Right renal pelvis (tissue), 4 donors: ENCODE measurements at places on chromosomes 11 and 22. TPM values are rescaled to one million over a fixed set of nuclear protein-coding genes. Genes with fewer than 3 reads are reported as not detected.

GRCh38 chr11:58957922-58958321 is 18.6 kb downstream of the GLYATL1 start:
- DNase-seq: no peak

IFITM10 gene
- 0.15 TPM for polyA plus RNA-seq

DNA sequence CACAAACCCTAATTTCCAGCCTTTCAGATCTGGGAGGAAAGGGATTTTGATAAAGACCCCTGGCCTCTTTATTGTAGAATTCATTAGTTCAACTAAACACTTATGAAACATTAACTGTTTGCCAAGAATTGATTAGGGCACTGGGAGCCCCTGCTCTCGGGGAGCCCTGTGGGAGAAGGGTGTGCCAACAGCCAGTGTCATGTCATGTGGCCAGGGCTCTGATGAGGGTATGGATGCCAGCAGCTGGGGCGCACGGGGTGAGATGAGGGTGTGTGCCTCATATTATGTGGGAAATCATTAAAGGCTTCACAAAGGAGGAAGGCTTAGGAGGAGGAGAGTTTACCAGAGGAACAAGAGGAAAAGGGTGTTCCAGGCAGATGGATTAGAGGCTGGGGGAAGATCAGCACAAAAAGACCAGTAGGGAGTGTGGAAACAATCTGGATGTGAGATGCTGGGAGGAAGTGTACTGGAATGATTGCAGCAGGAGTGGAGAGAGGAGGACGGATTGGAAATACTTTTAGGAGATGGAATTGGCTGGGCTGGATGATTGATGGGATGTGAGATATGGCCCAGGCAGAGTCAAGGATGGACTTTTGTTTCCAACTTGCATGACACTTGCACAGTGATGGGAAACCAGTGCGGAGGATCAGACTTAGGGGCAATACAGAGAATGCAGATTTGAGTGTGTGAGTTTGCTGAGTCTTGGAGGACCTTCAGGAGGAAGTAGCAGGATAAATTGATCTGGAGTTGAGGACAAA is 137.8 kb downstream of the CSNK2A3 start:
- DNase-seq: no peak

F2 gene
- polyA plus RNA-seq: 0.44 TPM

DNA sequence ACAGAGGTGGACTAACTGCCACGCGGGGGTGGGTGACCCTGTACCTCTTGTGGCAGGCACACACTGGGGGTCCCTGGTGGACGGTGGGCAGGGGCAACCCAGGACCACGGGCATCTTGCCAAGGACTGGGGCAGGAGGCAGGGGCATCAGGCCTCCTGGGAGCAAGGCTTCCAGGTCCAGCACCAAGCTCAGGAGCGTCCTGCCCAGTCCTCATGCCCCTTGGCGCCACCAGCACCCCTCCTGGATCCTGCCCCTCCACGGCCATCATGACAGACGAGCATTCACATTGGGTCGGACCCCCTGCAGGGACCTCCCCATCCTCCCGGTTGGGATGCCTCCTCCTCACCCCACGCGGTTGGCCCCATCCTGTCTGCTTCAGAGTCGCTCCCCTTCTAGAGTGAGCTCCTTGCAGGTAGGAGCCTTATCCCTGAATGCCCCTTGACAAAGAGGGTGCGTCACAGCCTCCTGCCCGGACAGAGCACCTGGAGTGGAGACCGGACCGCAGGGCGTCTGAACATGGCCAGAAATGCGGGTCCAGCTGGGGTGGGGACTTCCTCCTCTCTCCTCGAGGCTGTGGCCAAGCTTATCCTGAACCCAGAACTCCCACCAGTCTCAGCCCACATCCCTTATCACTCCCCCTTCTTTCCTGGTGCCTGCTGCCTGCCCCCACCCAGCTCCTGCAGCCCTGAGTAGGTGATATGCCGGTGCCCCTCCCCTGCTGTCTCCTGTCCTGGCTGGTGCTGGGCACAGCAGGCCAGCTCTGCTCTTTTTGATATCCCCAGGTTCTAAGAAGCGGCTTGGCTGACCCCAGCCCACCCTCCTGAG is 40.3 kb downstream of the IGF2 start:
- DNase-seq: no peak

GRCh38 chr11:125226706-125227105 is 62.2 kb downstream of the PKNOX2 start:
- DNase-seq: no peak

THY1 gene
- polyA plus RNA-seq: 90.0 TPM

GRCh38 chr11:85953491-85954143 is 98.4 kb downstream of the CCDC83 start:
- no peak for DNase-seq

GRCh38 chr11:43689167-43689566 is 8.6 kb downstream of the HSD17B12 start:
- DNase-seq: no peak

- no peak for DNase-seq
Measured at GRCh38 chr11:8100158-8100557, 19.1 kb downstream of the TUB start.

DNA sequence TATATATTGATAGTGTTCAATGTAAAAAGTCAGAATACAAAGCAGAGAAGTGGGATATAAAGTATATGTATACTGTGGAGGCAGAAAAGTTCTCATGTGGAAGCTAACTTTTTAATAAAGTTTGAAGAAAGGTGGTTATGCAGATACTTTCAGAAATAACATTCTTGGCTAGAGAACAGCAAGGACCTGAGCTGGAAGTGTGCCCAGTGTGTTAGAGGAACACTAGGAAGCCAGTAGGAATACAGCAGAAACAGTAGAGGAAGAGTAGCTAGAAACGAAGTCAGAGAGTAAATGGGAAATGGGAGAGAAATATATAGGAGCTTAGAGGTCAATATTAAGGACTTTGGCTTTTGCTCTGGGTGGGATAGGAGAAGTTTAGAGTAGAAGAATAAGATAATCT is 464.9 kb upstream of the CCDC90B start:
- DNase-seq: no peak

SPDYC gene
- polyA plus RNA-seq: 0.15 TPM

GRCh38 chr11:118886681-118887111 is 3.0 kb downstream of the CXCR5 start:
- DNase-seq: no peak

CASTOR1 gene
- 9.8 TPM for polyA plus RNA-seq

DNA sequence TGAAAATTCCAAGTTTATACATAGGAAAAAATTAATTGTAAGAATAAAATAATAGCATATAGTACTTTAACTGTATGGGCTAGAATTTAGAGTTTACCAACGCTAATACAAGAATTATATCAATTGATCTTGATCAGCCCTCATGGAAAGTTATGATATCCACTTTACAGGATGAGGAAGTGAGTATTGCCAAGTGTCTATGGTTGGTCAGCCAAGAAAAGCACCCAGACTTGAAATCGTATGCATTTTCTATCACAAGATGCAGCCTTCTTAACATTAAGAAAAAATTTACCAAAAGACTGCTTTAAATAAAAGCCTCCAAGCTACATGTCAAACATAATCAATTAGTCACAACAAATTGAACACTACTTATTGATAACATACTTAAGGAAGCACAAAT is 53.0 kb downstream of the DDI1 start:
- DNase-seq: no peak

DNA sequence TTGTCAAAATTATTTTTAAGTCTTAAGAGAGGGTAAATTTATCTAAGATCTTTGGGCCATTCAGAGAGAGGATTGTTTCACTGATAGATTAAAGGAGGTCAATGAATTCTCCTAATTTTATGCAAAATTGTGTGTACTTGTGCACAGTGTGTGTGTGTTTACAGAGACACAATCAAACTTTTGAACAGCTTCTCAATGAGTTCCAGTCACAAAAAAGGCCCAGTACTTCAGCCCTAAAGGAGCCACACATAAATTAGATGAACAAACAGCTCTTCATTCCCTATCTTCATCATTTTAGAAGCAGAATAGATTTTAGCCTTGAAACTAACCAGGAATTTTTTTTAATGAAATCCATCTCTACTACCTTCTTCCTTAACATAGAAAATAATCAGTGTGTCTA is 9.7 kb downstream of the GRIA4 start:
- DNase-seq: no peak
